Mesenteric fat pad (tissue), 1 donor: ENCODE measurements at places on chromosomes 12 and 14.

DNA sequence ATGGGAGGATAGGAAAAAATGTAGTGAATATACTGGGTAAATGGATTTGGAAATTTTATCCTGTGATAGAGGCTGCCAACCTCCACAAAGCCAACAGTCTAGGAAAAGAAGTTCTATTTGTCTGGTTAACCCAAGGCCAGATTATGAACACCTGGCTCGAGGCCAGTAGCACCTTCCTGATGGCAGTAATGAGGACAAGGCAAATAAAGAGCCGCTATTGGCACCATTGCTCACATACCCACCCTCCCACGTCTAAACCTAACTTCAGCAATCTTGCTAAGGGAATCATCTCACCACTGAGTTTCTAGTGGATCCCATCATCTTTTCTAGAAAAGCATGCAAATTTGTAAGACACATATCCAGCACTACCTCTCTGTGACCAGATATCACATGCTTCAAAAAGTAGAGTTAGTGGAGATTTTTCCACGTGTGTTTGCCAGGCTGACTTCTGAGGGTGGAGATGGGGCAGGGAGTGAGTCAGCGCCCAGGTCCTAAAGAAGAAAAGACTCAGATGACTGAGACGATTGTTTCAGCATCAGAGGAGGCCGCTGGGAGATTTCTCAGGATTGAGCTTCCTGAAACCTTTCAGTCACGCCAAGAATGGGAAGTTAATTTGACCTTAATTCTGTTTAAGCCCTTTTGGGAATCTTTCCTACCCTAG is 362.9 kb downstream of the EMP1 start:
- no peak for DNase-seq

DNA sequence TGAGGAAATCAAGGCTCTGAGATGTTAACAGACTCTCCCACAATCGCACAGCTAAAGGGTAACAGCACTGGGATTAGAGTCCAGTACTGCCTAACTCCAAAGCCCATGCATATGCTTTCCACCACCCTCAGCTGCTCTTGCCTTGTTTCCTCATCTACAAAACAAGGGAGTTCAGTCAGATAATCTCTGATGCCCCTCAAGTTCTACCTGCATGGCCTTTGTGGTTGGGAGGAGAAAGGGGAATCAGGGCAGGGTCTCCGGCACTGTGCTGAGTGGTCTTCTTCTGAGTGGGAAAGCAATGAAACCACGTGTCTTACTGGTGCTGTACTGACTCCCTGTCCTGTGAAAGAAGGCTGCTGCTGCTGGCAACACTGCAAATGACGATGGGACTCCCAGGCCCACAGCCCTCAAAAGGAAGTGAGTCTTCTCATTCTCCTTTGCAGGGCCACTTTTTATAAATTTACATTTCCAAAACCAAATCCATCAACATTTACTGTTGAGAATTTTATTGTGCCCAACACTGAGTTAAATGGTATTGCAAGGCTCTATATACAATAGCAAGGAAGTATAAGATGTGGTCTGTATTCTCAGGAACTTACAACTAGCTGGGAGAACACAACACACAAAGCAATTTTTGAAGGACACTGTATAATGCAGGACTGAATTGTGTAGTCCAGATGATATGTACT is 19.7 kb upstream of the DUSP16 start:
- no peak for DNase-seq

DNA sequence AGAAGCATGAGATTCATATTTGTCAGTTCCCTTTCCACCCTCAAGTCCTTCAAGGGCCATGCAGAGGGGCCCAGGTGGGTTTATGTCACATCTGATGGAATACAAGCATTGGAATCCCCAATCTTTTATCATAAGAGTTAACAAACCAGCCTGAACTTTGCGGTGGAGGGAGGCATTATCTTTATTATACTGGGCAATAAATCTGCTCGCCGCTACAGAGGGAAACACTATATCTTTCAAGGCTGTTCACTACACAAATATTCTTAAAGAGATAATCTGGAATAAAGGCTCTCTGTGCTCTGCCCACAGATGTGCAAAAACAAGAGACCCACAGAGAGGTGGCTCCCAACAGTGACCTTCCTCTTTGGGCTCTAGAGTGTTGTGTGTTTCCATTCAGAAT is 153.6 kb upstream of the PLEKHA5 start:
- DNase-seq = no peak

DNA sequence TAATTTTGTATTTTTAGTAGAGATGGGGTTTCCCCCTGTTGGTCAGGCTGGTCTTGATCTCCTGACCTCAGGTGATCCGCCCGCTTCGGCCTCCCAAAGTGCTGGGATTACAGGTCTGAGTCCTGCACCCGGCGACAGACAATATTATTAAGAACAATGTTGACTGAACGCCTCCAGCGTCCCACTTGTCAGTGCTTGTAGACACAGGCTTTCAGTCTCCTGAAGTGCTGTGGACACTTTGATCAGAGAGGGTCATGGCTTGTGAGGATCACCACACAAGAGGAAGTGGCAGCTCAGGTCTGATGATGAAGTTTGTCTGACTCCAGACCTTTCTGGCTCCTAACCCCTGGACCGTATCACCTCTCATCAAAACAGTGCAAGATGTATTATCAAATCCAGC is 114.6 kb downstream of the CHST11 start:
- no peak for DNase-seq

GRCh38 chr14:89384023-89384422 is 33.0 kb downstream of the FOXN3 start:
- no peak for DNase-seq

DNA sequence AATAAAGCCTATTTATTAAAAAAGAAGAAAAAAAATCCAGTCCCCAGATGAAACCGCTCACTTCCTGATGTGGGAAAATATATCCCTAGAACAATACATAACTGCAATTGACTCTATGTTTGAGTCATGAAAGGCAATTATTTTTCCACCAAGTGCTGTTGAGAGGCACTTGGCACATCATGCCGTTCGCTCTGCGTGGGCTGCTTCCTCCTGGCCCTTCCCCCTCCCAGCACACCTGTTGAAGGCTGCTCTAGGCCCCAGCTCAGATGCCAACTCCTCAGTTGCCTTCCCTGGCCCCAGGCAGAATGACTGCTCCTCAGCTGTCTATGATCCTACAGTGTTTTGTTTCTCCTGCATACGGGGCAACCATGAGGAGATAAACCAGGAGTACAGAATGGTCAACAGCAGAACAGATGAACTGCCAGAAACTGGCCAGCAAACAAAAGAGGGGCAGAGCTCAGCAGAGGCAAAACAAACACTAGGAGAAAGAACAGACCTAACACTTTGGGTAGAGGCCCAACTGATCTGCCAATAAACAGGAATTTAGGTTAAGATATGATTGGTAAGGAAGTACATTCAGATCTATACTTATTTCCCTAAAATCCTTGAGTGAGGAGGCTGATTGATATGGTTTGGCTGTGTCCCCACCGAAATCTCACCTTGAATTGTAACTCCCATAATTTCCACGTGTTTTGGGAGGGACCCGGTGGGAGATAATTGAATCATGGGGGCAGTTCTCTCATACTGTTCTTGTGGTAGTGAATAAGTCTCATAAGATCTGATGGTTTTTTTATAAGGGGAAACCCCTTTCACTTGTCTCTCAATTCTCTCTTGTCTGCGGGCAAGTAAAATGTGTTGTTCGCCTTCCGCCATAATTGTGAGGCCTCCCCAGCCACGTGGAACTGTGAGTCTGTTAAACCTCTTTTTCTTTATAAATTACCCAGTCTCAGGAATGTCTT is 58.6 kb downstream of the SLC38A1 start:
- DNase-seq = no peak

DNA sequence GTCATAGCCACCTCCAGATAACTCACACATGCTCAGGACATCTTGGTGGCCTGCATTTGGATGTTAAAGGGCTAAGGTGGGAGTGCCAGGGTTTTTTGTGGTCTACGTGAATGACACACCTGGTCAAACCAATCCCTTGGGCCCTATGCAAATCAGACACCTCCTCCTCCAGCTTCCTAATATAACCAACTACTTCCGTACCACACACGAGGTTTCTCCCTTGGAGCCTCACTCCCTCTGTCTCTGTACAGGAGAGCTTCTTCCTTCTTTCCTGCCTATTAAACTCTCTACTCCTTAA is 19.6 kb downstream of the APOBEC1 start:
- no peak for DNase-seq

- DNase-seq = no peak
These were observed 824 bp upstream of the TARBP2 start for GRCh38 chr12:53500142-53500775.

GRCh38 chr12:110853836-110854235 is 7.0 kb downstream of the CCDC63 start:
- DNase-seq = no peak

DNA sequence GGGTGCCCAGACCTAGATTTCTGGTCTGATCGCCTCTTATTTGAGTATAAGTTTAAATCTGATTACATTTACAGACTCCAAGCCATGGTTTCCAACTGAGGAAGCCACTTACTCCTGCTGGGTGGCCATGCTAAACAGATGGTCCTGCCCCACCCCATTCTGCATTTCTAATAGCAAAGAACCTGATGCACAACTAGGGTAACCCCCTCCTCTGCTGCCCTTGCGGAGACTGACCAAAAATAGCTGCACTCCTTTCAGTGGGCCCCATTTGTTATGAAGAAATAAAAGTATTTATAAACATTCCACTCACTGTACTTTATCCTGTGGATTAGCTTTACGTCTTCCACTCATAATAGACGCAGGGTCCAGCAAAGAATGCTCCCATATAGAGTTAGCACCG is 6.8 kb downstream of the GIT2 start:
- no peak for DNase-seq

GRCh38 chr12:30814295-30814655 is 59.5 kb upstream of the CAPRIN2 start:
- no peak for DNase-seq

DNA sequence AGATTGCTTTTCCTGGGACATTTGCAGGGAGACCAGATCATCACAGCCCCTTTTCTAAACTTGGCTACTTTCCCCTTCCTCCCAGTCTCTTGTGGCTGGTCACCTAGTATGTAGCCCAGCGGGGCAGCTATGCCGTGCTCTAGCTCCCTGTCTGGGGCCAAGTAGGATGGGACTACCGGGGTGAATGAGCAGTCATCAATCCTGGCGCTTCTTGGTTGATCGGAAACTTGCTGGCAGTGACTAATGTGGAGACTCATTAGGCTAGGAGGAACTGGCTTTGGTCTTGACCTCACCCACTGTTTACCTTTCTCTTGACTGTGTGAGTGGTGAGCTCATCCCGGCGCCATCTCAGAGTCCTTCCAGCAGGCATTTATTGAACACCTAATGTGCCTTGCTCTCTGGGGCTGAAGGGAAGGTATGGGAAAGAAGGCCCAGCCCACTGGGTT is 15.9 kb downstream of the PLEKHG3 start:
- DNase-seq = peak; percentile 81

- DNase-seq = no peak
These were observed 30.8 kb downstream of the LEMD3 start for GRCh38 chr12:65200007-65200665.

GRCh38 chr12:24630446-24630845 is 318.5 kb downstream of the BCAT1 start:
- no peak for DNase-seq

DNA sequence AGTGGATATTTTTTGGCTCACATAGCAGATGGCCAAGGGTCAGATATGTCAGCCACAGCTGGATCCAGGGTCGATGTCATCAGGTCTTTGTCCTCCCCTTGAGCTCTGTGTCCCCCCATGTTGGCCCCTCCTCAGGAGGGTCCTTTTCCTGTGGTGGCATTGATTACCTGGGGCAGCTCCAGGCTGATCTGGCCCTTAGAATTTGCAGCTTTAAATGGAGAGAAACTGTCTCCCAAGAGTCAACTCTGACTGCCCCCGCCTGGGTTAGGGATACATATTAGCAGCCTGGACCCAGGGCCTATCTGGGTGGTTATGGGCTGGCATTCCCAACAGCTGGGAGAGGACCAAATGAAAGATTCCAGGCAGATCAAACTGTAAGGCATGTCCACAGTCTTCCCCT is 330.5 kb downstream of the RGS6 start:
- no peak for DNase-seq

- no peak for DNase-seq
These were observed 134.2 kb upstream of the HIF1A start for GRCh38 chr14:61561104-61561503.

DNA sequence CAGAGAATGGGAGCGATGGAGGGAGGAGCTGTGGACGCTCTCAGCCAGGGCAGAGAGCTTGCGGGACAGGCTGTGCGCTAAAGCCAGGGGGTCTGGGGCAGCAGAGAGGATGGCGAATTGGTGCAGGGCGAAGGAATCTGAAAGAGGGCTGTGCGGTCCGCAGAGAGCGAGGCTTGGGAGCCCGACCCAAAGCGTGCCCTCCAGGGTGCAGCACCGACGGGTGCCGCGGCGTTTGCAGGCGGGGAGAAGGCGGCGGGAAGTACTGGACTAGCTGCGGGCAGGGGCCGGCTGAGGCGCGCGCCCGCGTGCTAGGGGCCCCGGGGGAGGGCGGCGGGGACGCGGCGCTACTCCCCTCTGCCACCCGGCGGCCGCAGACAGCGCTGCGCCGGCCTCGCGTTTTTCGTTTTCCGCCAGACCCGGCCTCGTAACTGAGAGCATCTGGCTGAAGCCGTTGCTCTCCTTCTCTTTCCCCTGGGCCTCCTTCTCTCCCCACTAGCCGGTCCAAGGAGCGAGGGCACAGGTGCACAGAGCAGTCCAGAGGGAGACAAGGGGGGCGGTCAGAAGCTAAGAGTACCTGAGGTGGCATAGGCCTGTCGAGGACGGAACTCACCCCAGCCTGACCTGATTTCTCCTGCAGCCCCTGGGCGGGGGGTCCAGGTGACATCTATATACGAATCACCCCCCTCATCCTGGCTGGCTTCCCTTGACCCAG is 24.9 kb downstream of the SLC6A12 start:
- no peak for DNase-seq

DNA sequence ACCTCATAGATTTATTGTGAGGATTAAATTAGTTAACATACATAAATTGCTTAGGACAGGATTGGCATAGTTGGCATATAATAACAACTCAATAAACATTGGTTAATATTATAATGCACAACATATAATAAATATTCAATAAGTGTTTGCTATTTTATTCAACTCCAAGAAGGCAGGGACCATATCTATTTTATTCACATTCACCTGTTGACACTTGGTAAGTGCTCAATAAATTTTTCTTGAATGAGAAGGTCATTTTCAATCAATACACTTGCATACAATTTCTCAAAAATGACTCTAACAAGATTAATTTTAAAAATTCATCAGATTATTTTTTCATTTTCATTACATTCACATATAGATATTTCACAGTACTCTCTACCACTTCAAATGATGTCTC is 12.4 kb upstream of the NUP107 start:
- no peak for DNase-seq
